ENCODE measurements at places on chromosomes 5 and 9.

DNA sequence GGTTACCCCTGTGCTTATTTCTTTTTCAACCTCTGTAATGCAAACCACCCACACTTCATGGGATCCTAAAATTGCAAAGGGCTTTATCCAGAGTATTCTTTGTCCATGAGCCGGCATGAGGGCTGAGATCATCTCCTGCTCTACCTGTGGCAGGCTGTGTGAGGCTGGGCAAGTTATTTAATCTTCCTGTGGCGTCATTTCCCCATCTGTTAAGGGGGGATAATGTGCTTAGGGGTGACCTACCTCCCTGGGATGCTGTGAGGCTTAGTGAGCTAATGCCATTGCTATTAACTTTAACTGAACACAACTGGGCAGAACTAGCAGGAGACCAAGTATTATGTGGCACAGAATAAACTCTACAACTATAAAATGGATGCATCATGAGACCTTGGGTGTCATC is 17.0 kb downstream of the FRMPD1 start:
- no peak for DNase-seq

- no peak for DNase-seq
Measured at GRCh38 chr5:116652903-116653302, 78.3 kb upstream of the SEMA6A start.

- no peak for DNase-seq
Measured at GRCh38 chr9:111839387-111839786, 44.6 kb upstream of the SHOC1 start.

GRCh38 chr9:133813749-133814585 is 75.8 kb upstream of the SARDH start:
- no peak for DNase-seq

- no peak for DNase-seq
Measured at GRCh38 chr5:135425641-135426040, 21.5 kb downstream of the DCANP1 start.

DNA sequence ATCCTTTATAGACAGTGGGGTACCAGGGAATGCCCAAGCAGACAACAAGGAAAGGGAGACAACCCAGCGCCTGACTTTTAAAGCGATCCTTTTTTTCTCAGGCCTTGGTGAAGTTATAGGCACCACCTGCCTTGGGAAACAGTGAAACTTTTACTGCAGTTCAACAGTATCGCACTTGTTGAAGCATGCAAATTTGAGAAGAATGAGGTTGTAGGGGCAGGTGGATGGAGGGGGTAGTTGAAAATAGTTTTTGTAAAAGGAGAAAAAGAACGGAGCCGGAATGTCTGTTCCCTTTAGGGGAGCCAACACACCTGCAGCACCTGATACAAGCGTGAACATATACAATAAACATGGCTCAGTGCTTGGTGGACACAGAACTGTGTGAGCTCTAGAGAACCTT is 190.2 kb upstream of the NR3C1 start:
- no peak for DNase-seq

DNA sequence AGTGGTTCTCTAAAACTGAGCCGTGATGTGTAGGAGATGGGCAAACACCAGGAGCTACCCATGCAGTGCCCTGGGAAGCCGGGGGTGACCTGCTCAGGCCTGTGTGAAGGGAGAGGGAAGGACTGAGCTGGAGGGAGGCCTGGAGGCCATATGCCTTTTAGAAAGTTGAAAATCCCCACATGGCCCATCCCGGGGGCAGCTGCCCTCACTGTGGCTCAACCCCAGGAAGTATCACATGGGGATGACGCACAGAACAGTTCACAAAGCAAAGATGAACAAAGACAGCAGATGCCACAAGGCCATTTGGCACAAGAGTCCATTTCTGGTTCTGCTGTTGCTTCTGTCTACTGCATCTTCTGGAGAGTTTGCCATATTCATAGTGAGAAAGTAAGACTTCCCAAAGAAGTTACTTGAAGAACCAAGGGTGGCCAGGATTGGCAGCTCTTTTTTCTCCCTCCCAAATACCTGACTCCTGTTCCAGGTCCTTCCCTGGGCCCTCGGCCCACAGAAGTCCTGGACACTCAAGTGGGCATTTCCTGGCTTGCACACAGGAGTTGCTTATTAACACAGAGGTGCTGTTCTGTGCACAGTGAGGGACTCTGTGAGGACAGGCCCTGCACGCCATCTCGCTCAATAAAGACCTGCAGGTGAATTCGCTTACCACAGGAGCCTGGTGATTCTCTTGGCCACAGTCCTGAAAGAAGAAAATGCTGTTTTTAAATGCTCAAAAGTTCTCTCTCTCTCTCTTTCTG is 25.1 kb downstream of the ACSL6 start:
- DNase-seq: no peak

DNA sequence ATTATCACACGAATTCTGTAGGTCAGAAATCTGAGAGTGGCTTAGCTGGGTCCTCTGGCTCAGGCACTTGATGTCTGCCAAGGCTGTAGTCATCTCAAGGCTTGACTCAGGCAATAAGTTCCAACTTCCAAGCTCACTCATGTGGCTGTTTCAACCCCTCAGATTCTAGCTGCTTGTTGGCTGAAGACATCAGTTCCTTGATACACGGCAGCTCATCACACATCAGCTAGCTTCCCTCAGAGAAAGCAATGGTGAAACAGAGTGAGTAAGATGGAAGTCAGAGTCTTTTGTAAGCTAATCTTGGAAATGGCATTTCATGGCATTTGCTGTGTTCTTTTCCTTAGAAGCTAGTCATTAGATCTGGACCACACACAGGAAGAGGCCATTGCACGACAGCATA is 204.2 kb upstream of the PTGER4 start:
- no peak for DNase-seq

DNA sequence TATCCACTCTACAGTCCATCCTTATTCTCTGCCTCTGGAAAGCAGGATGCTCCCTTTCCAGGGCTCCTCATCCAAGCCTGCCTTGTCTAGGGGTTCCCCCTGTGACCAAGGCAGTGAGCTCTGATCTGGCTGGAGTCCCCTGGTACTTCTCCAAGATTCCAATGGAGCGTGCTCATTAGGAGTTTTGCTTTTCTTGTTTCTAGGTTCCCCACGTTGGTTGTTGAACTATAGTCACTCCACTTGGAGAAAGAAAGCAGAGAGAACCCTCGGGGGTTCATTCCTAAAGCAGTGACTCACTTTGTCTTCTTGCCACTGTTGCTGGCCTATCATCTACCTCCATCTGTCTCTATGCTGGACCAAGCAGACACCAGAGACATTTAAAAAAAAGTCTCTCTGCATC is 192.6 kb downstream of the TLE4 start:
- DNase-seq: no peak

- DNase-seq: no peak
Measured at GRCh38 chr5:4625206-4625896, 514.8 kb upstream of the ADAMTS16 start.

DNA sequence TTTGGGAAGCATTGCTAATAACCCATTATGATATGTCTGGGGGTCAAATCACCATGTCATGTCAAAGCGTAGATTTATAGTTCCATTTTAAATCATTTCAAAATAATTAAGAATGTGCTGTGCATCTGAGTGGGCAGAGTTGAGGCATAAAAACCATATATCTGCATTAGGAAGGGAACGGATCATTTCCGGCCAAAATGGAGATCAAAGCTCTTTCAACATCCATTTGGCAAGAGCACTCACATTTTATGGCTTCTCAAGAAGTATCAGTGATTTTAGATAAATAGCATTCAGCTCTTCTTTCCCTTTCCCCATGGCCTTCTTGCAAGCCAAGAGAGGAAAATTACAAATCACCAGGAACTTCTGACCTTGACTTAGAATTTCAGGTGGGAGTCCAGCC is 89.9 kb downstream of the HSPA4 start:
- no peak for DNase-seq

- DNase-seq: no peak
Measured at GRCh38 chr5:142182840-142183239, 74.3 kb downstream of the NDFIP1 start.

DNA sequence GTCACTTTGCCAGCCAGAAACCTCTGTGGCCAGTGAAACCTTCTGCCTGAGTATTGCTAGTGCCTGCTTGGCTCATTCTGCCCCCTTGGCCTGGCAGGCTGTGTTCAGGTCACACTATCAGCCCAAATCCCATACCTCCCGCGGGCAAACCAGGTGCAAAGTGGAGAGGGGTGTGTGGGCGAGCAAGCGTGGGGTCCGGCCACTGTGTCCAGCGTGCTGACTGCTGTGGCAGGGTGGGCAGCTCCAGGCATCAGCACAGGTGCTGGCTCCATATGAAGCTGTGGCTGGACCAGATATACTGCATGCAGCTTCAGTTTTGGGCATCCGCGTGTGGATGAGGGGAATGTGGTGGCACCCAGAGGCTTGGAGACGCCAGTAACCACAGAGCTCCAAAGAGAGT is 576.5 kb upstream of the EDIL3 start:
- DNase-seq: no peak

GRCh38 chr5:17880869-17881268 is 246.6 kb downstream of the TAF11L14 start:
- no peak for DNase-seq

- no peak for DNase-seq
Measured at GRCh38 chr5:123116058-123116457, 27.0 kb downstream of the PRDM6 start.

DNA sequence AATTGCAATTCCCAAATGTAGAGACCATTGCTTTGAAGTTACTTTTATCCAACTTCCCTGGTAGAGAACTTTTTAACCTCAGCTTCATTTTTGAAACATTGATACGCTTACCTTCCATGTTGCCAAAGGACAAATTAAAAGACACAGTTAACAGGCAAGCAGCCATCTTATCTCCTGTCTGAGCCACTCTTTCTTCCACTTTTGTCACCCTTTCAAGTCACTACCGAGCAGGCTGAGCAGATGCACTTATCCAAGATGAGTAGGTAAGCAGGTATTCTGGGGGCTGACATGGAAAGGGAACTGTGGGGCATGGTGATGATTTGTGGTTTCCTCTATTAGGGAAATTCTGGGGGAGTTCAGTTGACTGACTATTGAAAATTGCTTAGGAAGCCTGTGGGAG is 66.7 kb downstream of the DOCK2 start:
- DNase-seq: no peak

GRCh38 chr9:136504512-136505348 is 21.9 kb upstream of the SEC16A start:
- no peak for DNase-seq

DNA sequence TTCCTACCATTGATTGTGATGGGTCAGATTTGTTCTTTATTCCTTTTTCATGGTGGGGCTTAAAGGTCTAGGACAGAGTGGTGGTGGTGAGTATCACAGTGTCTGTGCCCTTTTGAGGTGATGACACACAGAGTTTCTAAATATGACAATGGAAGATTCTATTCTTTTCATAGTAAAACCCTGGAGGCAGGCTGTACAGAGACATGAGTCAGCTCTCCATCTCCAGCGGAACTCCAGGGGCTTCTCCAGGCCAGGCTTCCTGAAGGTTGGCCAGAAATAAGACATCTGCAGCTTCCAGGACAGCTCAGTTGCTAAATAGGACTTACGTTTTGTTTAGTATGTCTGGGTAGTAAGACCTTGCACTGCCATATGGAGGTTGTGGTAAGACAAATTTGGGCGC is 229.5 kb downstream of the CD180 start:
- no peak for DNase-seq

DNA sequence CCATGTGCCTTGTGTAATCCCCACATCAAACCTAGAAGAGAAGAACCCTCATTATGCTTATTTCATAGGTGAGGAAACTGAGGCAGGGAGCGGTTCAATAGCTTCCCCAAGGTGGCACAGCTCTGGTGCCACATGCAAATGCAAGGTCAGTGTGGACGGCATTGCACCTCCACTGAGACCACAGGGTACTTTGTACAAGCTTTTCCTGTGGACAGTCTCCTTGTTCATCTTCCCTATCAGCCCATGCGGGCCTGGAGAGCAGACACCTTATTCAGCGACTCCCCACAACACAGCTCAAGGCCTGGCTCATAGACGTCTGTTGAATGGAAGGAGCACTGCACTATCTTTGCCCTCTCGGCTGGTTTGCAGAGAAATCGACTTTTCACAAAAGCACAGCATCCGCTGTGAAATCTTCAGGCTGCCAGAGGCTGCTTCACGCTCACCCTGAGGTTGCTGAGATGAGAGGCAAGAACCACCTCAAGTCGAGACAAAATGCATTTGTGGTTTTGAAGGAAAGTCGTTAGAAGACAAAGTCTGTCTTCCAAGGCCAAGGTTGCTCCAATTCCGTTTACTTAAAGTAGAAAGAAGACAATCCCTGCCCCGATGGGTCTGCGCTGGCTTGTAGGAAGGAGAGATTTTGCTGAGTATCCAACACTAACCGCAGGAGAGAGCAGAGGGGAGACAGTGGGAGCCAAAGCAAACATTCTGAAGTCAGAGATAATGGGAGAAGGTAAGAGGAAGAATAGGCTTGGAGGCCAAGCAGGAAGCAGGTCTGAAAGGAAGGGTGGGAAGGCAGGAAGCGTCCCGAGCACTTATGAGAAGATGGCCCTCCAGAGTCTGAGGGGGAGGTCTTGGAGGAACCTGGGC is 34.2 kb upstream of the STRBP start:
- DNase-seq: no peak

- DNase-seq: no peak
Measured at GRCh38 chr9:1173993-1174392, 123.8 kb downstream of the DMRT2 start.

DNA sequence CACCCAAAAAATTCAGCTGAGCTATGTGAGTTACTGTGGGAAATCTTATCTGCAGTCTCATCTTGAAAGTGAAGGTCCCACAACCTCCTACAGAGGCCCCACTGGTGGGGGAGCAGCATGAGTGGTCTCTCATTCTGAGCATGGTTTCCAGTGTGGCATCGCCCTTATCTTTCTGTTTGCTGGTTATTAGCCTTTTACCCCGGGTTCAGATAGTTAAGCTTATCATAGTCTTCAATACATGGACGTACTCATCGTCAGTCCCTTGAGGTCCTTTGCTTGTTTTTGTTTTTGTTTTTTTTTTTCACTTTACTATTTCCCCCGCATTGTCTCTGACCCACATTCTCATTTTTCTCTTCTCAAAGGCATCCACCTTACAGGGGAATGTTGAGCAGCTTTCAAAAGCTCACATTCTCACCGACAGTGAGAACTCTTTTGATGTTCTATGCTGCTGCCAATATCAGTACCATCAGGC is 7.7 kb upstream of the HAVCR2 start:
- DNase-seq: no peak

All from natural killer cell treated with Interleukin-12 subunit alpha and Interleukin-12 subunit beta and Interleukin-15 and Interleukin-18, amount 100 ng/mL, for 72 hours (primary cell).